ENCODE measurements at places on chromosomes 13 and 19.

GRCh38 chr19:6138066-6138465 is 2.6 kb downstream of the ACSBG2 start:
- DNase-seq = no peak

DNA sequence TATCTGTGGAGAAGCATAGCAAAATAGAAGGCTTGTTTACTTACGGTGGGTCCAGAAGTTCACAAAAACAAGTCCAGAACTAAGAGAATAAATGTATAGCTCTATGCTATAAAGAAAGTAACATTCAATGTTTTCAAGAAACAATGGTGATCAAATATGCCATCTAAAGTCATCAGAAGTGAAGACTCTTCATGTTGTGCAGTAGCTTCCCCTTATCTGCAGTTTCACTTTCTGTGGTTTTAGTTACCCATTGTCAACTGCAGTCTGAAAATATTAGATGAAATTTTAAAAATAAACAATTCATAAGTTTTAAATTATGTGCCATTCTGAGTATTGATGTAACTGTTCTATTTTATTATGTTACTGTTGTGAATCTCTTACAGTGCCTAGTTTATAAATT is 72.5 kb downstream of the EDNRB start:
- no peak for DNase-seq

DNA sequence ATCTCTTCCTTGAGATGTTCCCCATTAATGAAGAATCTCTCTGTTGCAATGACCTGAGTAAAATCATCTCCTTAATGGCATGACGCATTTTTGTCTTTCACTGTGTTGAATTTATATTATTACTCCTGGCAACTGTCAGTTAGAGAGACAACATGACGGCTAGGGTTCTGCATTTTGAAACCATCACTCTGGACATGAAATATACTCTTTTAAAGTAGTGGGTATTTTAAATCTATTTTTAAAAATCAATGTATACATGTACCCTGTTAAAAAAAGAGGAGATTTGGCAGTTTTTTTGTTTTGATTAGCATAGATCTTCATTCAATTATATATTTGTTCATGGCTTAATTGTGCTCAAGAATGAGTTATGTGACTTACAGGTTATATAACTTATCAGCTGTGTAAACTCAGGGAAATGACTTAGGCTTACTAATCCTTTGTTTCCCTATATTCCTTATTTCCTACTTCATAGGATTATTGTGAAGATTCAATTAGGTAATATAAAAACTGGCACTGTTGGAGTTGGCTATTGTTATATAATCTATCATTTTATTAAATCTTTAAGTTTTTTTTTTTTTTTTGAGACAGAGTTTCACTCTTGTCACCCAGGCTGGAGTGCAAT is 632.0 kb upstream of the SPRY2 start:
- DNase-seq = no peak

DNA sequence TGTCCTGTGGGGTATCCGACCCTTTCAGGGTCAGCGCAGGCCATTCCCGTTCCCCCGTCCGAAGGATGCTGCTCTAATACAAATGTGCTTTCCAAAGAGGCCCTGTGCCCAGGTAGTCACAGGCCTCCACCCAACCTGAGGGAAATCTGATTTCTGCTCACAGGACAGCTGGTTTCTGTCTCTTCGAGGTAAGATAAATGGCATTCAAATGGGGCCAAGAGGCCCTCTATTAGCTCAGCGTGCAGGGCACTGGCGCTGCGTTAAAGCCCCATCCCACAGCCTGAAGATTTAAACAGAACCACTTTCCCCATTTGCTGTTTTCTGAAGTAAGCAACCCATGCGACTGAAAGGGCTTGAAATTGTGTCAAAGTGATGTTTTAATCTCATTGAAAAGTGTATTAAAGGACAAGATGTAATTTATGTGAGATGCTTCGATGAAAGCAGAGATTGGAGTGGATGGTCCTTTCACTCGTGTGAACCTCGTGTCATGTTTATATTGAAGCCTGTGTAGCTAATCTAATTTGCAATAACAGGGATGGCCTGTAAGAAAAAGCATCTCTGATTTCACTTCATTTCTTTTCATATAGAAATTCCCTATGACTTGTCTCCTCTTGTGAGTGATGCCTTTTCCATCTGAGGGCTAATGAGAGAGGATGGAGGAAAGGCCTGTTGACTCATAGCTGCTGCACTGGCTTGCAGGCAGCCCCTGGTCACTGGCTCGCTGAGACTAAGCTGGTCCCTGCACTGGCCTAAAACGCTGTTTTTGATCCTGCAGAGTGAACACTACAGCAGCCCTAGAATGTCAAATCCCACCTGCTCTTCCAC is 7.3 kb upstream of the SOX1 start:
- no peak for DNase-seq

GRCh38 chr19:7287722-7288121 is 6.5 kb downstream of the INSR start:
- no peak for DNase-seq

DNA sequence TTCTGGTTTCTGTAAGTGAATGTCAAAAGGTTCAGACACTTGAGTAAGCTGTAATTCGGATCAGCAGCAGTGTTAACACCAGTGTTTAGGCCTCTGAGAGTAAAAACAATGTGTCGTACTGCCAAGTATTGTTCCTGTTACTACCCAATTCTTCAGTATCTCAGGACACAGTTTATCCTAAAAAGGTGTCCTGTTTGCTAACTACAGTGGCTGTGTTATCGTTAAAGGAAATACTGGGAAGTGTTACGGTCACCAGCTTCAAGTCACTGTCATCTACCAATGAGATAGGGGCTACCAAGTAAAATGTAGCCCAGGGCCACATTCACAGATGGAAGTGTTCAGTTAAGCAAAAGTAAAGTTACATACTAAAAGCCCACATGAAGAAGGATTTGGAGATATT is 2.3 kb upstream of the UPF3A start:
- no peak for DNase-seq

- no peak for DNase-seq
Measured at GRCh38 chr13:64675255-64675892, 2554.8 kb downstream of the PCDH9 start.

DNA sequence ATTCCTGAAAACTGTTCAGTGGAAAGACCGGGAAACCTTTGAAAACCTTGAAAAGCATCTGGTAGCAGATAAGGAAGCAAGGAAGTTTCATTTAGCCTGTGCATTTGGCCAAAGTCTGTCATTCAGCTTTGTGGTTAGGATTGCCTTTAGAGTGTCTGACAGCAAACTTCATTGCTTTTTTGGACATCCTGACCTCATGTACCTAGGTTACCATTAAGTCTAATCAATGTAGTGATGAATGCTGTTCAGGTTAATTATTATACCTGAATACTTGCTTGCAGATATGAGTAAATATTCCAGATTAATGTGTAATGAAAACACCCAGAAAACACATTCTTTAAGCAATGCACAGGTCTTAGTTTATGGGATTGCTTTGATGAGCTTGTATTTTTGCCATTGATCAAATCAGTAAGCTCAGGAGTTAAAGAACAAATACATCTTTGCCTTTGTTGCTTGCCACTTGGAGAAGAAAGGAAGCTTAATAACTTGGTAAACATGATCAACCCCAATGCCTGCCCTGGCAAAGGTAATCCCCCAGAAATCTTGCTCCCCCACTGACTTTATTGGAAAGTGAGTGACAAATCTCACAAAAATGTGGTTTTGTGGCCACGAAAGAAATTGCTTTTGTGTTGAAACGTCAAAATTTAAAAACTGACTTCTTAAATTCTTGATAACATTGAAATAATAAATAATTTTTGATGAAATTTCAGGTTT is 87.4 kb downstream of the SLC15A1 start:
- DNase-seq = no peak
